Stomach (tissue), 19 donors: ENCODE measurements at places on chromosomes 13 and 19. TPM values are rescaled to one million over a fixed set of nuclear protein-coding genes. Genes with fewer than 3 reads are reported as not detected.

FCAR gene
- total RNA-seq, result not detected

C19orf33 gene
- total RNA-seq, result 287 TPM

CPAMD8 gene
- total RNA-seq, result 16.3 TPM

DNA sequence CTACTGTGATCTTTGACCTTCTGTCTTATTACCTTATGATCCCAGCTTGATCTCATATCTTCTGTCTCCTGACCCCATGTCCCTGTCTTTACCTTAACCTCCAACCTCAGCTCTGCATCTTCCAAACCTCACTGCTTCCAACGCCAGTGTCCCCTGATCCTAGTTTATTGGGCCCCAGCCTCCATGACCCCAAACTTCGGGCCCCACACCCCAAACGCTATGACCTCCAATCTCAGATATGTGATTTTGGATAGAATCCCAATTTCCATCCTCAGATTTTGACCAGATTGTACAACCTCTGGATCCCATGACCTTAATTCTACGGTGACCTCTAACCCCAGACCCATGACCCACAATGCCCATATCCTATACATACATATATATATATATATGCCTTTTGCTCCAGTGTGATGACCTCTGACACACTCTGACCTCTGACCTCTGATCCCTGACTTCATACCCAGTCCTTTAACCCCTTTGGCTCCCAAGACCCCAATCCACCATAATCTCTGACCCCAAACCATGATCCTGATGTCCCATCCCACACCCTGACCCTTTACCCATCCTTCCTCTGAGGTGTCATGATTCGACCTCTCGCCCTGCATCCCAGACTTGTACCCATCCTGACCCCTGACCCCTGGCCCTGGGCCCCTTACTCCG is 3.5 kb downstream of the KLK12 start:
- DNase-seq, result no peak

DNA sequence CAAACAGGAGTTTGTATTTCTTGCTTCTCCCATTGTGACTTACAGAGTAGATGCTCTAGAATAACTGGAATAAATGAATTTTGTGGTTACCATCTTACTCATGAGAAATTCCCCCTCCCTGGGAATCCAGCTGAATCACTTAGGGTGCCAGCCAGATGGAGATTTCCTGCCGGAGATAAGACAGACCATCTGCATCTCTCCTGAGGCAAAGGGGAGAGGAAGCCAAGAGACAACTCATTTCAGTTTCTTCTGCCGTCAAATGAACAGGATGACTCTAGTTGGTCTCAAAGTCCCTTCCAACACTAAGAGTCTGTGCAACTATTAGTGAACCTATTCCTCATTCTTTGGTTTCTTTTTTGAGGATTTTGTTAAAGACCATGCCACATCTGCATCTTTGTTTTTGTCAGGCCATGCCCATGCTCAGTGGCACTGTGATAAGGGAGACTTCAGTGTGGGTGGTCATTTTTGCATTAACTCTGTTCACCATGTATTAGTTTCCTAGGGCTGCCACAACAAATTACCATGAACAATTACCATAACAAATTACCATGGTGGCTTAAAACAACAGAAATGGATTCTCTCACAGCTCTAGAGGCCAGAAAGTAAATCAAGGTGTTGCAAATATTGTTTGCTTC is 112.8 kb downstream of the NDFIP2 start:
- no peak for DNase-seq

GRCh38 chr13:30394751-30395191 is 27.5 kb upstream of the UBE2L5 start:
- DNase-seq, result no peak
